ENCODE measurements at places on chromosomes 7 and 10. TPM values are rescaled to one million over a fixed set of nuclear protein-coding genes. Genes with fewer than 3 reads are reported as not detected.

The ANXA7 gene
- polyA plus RNA-seq: 158 TPM

The MMRN2 gene
- polyA plus RNA-seq: not detected

The PRR15 gene
- polyA plus RNA-seq: not detected

The OPALIN gene
- polyA plus RNA-seq: not detected

The TRIL gene
- polyA plus RNA-seq: not detected

The AKR1D1 gene
- not detected for polyA plus RNA-seq

The CFAP58 gene
- not detected for polyA plus RNA-seq

The ADAM8 gene
- polyA plus RNA-seq: 70.9 TPM

The C7orf57 gene
- polyA plus RNA-seq: not detected

The A1CF gene
- polyA plus RNA-seq: not detected

The NKX2-3 gene
- not detected for polyA plus RNA-seq

The TACC2 gene
- not detected for polyA plus RNA-seq

The FAM25C gene
- polyA plus RNA-seq: not detected

The AGAP5 gene
- 0.99 TPM for polyA plus RNA-seq

The CRTAC1 gene
- not detected for polyA plus RNA-seq

The FEZF1 gene
- not detected for polyA plus RNA-seq

The FAM237B gene
- polyA plus RNA-seq: not detected

The PIK3AP1 gene
- polyA plus RNA-seq: 174 TPM

The CHAT gene
- not detected for polyA plus RNA-seq

The HKDC1 gene
- 0.43 TPM for polyA plus RNA-seq

The TMEM270 gene
- polyA plus RNA-seq: not detected

The SKIDA1 gene
- polyA plus RNA-seq: not detected

The WDR86 gene
- polyA plus RNA-seq: 0.54 TPM

The EVX1 gene
- not detected for polyA plus RNA-seq

The PYROXD2 gene
- 0.58 TPM for polyA plus RNA-seq

The AVPI1 gene
- polyA plus RNA-seq: 3.3 TPM

The FXYD4 gene
- polyA plus RNA-seq: not detected

The PITX3 gene
- polyA plus RNA-seq: not detected

The PLXNA4 gene
- not detected for polyA plus RNA-seq

The DENND2A gene
- not detected for polyA plus RNA-seq

All from IgD-negative memory B cell (primary cell).